ENCODE measurements at places on chromosomes 12 and 14.

DNA sequence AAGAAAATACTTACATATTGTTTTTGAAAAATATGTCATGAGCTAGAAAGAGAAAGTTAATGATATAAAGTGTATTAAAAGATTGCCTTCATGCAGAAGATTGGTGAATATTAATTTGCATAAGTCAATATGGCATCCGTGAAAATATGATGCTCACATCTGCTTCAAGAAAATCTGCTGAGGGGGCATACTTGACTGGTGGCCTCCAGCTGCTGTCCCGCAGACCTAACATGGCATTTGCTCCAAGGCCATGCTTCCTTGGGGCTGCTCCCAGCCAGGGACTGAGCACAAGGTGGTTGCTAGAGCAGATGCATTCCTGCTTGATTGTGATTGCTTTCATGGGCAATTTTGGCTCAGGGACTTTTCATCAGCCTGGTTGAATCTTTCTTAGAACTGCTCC is 133.8 kb downstream of the TTC6 start:
- DNase-seq = no peak

DNA sequence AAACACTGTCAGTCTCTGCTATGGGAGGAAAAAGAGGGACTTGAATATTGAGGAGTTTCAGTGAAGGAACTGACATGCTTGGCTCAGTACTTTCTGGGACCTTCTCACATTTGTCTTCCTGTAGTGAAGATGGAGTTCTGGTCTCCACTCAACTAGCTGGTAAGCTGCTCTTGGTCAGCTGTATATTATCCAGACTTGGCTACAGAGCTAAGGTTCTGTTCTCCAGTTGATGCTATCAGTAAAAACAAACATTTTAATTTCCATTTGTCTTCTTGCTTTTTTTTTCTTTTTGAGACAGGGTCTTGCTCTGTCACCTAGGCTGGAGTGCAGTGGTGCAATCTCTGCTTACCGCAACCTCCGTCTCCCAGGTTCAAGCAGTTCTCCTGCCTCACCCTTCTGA is 5.3 kb downstream of the RNF34 start:
- DNase-seq = no peak

DNA sequence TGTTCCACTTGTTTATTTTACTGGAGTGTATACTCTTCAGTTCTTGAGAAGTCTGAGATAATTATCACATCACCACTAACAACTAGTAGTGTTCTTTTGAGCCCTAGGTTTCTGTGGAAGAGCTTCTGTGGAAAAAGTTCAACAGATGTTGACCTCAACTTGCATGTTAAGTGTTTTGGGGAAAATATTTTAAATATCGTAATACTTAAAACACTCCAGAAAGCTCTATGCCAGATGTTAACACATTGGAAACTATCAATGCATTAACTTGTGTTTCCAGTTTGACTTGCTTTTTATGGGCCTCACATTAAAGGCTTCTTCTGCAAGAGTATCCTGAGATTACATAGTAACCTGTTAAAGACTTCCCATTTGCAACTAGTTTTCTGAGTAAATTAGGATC is 173.1 kb downstream of the DUSP6 start:
- DNase-seq = no peak

DNA sequence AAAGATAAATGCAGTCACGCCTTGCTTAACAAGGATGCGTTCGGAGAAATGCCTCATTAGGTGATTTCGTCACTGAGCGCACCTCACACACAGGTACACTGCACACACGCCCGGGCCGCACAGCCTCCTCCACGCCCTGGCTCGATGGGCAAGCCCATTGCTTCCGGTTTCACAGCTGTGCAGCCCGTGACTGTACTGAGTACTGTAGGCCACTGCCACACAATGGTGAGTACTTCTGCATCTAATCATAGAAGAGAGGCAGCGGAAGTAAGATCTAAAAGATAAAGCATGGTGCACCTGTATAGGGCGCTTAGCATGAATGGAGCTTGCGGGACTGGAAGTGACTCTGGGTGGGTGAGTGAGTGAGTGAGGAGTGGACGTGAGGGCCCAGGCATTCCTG is 4.3 kb downstream of the RIMBP2 start:
- no peak for DNase-seq

DNA sequence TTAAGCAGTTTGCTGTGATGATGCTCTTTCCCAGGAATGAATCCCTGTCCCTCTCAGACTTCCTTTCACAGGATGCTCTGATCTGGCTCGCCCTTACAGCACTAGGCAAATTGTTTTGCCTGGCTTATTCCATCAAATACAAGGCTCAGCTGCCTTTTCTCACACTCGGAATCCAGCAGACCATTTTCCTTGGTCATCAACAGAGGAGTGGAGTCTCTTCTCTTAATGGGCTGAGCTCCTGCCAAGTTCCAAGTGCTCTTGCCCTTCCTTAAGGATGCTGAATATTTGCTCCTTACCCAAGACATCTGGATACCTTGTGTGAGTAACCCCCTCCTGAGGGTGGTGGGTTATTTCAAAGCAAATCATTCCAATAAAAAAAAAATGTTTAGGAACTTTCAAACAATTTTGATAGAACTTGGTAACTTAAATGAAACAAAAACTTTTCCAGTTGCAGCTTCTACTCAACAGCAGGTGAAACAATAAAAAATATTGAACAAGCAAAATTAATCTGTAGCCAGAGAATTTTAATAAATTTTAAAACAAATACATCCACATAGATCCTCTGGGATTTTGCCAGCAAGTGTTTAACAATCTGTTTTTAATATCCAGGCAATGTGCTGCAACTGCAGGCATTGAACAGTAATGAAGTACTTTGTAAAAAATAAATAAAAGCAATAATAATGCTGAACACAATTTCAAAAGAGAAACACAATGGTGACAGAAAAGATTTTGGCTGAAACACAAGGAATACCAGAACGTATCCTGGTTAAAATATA is 264.0 kb upstream of the FAR2 start:
- no peak for DNase-seq

GRCh38 chr12:92007787-92008186 is 137.9 kb downstream of the BTG1 start:
- no peak for DNase-seq

DNA sequence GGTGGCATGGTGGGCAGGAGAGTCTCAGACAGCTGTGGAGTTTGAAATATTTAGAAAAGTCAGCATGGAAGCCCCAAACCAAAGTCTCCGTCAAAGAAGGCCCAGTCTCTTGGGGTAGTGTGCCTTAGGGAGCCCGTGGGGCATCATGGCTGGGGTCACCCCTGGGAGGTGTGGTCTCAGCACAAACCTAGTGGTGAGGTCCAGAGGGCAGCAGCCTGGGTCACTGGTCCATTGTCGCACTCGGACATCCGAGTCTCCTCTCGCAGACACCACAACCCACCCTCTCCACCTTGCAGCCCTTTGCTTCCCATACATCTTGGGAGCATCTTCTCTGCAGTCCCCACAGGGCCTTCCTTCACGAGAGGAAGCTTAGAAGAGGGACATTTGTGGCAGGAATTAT is 588.0 kb upstream of the TMEM132C start:
- DNase-seq = no peak

DNA sequence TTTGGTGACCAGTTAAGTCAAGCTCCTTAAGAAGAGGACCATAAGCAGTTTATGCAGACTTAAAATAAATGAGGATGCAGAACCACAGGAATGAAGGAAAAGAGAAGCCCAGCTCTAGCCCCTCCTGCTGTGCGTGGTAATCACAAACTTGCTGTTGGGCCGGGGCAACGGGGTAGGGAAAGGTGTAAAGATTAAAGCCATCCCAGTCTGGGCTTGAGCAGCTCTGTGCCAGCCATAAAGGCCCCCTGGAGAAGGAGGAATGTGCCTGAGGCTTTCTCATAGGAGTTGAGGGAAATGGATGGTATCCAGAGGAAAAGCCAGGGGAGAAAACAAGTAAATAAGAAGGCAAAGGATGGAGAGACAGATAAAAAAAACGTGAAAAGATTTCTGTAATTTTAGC is 25.1 kb downstream of the TEP1 start:
- no peak for DNase-seq

DNA sequence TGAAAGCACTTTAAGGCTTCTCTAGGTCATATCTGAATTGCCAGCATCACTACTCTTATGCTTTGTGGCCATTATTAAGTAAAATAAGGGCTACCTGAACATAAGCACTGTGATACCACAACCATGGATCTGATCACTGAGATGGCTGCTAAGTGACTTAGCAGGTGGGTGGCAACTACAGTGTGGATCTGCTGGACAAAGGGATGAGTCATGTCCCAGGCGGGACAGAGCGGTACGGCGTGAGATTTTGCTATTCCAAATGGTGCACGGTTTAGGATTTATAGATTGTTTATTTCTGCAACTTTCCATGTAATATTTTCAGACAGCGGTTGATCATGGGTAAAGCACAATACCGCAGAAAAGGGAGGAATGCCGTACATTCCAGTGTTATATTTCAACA is 39.4 kb downstream of the MLXIP start:
- no peak for DNase-seq

DNA sequence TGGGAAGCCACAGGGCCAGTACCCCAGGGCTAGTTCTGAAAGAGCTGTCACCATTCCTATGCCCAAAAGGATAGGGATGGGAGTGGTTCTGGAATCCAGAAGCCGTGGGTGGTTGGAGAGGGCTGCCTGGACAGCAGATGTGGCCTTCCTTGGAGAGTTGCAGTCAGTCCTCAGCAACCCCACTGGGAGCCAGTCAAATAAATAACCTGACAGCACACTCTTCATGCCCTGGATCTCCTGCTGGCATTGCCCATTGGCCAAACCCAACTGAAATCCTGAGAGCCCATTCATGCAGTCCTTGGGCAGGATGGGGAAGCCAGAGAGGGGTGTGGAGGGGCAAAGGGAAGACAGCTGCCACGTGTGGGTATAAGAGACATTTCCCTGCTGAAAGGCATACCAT is 128.2 kb downstream of the PTPN11 start:
- no peak for DNase-seq

DNA sequence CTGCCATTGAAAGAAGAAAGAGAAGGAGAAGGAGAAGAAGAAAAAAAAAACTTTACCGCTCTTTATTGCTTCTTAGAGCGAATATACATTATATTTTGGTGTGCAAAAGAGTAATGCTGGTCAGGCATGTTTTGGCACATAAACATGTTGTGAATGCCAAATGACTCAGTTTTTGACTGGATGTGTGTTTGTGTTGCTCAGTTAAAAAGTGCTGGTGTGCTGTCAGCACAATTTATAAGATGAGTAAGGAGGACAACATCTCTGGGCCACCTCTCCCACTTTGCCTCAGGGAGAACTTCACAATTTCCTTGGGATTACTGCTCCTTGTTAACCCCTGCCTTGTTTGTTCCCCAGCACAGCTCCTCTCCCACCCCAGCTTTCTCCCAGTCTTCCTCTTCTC is 584.8 kb downstream of the ETNK1 start:
- DNase-seq = no peak

DNA sequence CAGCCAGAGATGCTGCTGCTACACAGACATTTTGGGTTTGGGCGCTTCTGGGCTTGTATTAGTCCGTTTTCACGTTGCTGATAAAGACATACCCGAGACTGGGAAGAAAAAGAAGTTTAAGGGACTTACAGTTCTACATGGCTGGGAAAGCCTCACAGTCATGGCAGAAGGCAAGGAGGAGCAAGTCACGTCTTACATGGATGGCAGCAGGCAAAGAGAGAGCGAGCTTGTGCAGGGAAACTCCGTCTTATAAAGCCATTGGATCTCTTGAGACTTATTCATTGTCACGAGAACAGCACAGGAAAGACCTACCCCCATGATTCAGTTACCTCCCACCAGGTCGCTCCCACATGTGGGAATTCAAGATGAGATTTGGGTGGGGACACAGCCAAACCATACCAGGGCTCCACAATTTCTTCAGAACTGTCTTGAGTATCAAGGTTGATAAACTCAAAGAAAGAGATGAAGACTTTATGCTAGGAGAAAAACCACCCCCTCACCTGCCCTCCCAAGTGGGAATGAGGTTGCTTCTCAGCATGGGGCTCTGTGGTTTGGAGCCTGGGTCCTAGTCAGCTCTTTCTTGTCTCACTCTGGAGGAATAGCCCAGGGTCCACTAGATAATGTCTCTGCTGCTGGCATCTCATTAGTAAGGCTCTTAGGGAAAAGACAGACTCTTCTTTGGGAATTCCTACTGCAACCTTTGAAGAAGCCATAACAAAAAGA is 200.3 kb downstream of the PELI2 start:
- DNase-seq = no peak

DNA sequence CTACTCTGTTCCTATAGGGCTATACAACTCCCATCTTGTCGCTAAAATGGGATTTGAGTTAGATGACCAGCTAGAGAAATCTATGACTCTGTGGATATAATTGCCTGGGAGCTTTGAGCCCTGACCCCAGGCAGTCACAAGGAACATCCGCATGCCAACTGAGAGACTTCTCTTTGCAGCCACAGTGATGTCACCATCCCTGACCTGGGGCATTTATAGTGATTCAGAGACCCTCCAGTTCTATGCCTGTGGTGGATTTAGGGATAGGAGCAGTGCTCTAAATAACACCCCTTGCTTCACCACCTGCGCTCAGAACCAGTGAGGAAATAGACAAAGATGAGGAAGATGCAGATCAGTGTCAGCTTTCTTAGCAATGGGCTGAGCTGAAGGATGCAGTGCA is 86.2 kb downstream of the RIN3 start:
- DNase-seq = no peak

DNA sequence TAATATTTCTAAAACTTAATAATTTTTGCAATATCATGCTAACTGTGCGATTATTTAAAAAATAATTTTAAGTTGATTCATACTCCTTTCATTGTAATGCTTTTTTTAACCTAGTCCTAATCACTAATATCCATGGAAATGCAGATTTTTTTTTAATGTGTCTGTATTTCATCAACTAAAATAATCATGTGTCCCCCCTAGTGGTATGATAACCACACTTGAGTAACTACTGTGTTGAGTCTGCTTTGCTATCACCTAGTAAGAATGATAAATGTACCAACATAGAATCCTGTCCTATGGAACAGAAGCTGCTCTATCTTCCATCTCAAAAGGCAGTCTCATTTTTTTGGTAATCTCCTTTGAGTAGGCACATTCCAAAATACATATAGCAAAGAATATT is 19.1 kb upstream of the SYNE2 start:
- DNase-seq = no peak

GRCh38 chr12:112303004-112303403 is 79.2 kb downstream of the HECTD4 start:
- DNase-seq = peak; percentile 10

DNA sequence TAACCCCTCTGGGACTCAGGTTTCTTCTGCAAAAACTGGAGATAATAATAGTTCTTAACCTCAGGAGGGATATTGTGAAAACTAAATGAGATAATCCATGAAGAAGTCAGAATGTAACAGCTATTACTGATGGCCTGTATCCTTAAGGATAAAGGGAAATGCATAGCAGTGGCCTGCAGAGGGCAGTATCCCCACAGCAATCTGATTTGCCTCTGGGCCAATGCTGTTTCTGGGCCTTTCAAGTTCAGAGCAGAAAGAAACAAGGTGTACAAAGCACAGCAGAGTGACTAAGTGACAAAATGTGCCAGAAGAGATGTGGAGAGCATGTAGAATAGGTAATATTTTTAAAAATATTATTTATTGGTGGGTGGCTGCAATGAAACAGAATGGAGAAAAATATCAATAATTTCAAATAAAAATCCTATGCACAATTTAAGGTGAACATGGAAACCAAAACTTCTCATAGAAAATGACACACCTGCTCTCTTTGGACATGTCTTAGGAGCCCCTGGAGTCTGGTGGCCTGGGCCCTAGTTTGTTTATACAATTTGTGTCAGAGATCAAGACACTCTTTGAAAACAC is 90.3 kb downstream of the C12orf75 start:
- DNase-seq = peak; percentile 28

Measured in activated CD4-positive, alpha-beta T cell treated with anti-CD3 and anti-CD28 coated beads for 1 hour (primary cell).